Hepatic stellate cell (primary cell): ENCODE measurements at places on chromosomes 4 and X.

GRCh38 chr4:6962211-6963041 is 52.8 kb downstream of the TBC1D14 start:
- DNase-seq: no peak

GRCh38 chr4:156705311-156705710 is 266.3 kb downstream of the PDGFC start:
- no peak for DNase-seq

DNA sequence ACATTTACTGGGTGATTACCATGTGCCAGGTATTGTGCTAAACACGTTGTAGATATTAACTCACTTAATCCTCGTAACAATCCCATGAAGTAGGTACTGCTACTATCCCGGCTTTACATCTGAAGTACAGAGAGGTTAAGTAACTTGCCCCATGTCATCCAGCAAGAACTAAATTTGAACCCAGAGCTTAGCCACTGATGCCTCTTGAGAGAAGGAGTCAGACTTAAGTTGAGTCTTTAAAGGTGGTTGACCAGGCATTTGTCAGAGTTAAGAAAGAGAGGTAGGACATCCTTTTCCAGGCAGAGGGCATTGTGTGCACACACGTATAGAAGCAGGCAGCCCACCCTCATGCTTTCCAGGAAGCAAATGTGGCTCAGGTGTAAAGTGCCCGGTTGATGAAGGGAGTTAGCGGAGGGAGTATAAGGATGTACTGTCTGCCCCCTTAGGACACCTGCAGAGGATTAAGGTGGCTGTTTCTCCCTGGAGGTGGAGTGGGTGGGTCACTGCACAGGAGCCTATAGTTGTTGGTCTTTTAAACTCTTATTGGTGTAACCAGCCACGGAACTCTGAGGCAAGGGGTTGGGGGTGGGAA is 335 bp upstream of the CD38 start:
- DNase-seq: no peak

DNA sequence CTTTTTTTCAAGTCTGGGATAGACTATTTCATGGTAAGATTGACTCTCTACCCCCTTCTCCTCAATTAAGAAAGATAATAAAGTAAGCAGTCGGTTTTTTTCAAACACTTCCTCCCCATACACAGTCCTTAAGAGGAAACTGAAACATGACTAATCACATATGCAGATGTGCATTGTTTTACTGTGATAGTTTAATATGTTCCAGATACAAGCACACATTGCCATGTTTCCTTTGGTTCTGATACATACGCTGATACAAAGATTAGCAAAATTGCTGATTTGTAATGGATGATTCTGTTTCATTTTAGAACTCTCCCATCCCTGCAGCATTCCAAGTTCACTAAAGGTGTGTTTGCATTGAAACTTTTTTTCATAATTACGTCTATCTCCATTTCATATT is 76.1 kb downstream of the FBXO8 start:
- DNase-seq: no peak

DNA sequence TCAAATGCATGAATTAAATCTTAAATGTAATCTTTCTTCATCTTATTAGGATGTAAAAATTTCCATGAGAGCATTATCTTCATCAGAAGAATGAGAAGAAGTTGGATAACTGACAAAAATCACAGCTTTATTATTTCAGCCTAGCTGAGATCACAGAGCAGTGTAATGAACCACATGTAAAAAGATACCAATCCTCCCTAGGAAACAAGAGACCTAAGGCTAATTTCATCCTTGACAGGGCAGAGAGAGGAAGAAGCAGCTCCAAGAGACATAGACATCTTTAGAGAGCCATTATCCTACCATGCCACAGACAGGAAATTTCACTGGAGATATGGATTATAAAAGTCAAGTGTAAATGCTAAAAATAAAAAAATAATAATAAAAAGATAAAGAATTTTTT is 40.9 kb upstream of the IL15 start:
- no peak for DNase-seq

GRCh38 chrX:45300638-45301037 is 100.0 kb upstream of the DIPK2B start:
- no peak for DNase-seq

- DNase-seq: no peak
These were observed 15.3 kb downstream of the PDK3 start for GRCh38 chrX:24480400-24480865.

- DNase-seq: no peak
These were observed 118.5 kb upstream of the OTUD4 start for GRCh38 chr4:145298885-145299284.

GRCh38 chrX:12956704-12957534 is 18.0 kb upstream of the TMSB4X start:
- DNase-seq: no peak

DNA sequence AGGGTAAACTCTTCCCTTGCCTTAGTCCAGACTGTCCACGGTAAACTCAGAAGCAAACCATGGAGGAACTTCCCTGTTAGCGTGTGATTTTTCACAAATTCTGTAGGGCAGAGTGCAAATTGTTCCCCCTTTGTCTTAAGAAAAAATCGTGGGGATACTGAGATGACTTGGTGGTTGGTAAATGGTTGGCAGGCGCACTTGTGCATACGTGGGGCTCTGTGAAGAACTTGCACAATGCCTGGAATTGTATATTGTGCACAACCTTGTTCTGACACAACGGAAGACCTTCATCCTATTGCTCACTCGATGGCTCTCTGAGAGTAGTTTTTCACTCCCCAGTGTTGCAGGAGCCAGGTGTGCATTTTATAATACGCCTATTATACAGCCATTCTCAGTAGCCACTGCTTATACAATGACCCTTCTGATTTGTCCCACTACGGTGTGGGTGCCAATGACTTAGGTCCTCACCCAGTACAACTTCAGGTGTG is 150.0 kb downstream of the SPRY1 start:
- no peak for DNase-seq

GRCh38 chrX:140433582-140433981 is 71.3 kb downstream of the SOX3 start:
- DNase-seq: no peak

GRCh38 chr4:186158966-186159365 is 32.4 kb upstream of the CYP4V2 start:
- DNase-seq: no peak

GRCh38 chrX:42772874-42773273 is 5.1 kb downstream of the PPP1R2C start:
- DNase-seq: no peak

- DNase-seq: no peak
These were observed 49.5 kb upstream of the ATP6AP2 start for GRCh38 chrX:40531056-40531826.

GRCh38 chrX:32995427-32995826 is 215.9 kb downstream of the DMD start:
- no peak for DNase-seq

- peak; percentile 22 for DNase-seq
These were observed 112.0 kb downstream of the IRF2 start for GRCh38 chr4:184362396-184362795.

DNA sequence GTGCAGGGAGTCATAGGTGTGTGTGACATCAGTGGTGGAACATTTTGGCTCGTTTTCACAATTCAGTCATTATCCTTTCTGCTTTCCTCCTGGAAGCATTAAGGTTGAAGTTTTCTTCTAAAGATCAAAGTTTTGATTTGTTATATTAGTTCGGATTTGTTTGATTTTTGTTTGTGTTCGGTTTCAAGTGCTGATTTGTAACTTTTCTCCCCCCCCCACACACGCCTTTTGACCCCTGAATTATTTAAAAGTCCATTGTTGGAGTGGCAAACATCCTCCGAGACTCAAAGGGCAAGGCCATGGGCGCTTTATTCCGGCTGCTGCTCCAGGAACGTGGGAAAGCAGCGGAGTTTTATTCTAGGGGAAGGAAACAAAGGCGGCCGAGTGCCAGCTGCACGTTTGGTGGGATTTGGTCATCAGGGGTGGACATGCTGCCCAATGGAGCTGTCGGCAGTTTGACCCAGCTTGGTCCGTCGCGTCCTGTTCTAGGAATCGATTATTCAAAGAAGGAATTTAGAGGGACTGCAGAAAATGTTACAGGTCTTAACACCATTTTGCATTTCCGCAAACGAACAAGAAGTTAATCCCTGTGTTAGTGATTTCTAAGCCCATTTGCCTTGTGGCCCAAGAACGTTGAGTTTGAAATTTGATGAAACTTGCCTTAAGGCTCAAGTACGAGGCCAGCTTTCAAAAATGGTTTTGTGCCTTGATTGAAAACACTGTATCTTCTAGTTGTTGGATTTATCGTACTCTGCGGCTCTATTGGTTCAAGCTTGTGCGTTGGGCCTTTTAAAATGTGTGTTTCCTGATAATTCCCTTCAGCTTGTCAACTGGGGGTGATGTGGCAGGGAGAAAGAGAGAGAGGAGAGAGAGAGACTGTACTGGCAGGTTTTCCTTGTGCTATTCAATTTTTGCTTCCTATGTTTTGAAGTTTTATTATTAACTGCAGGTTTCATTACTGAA is 565 bp upstream of the ZNF41 start:
- no peak for DNase-seq

GRCh38 chrX:154750301-154751202 is at the start of gene GAB3:
TSS of gene GAB3 (minus strand) at chrX:154751077. CDS start at chrX:154751025, 52 bp downstream.
- no peak for DNase-seq

DNA sequence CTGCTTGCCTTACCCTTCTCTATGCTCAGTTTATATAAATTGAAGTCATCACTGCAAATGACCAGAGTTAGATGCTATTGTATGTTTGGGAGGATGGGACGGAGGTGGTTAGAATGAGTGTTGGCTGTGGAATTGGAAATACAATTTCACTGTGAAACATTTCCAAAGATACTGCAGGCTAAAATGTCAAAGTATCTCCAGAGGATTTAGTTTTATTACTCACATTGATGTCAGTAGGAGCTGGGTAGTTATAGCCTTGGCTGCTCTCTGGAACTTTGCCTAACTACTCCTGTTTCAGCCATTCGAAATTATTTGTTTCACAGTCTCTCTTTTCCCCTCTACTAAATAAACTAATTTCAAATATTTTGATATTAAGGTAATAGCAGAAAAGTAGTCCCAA is 92.6 kb upstream of the PPP3CA start:
- DNase-seq: no peak

DNA sequence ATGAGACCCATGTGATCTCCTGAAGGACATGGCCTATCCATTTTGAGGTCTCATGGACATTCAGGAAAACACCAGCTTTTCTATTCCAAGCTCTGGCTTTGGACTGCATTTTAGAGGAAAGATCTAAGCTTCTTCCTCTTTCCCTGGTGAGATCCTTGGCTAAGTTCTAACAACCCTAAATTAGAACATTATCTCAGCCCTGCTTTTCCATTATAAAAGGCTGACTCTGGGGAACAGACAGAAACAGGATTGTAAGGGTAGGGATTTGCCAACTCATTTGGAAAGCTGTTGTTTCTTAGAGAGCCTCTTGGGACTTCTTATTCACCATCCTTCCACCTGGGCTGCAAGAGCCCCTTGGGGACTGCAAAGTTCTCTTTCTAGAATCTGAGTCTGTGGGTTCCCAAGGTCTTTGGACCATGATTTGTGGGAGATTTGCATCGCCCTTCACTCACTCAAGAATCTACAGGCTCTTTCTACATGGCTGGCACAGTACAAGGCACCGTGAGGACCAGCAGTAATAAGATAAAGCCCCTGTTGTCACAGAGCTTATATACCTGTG is 146.9 kb downstream of the FNIP2 start:
- DNase-seq: no peak

- DNase-seq: no peak
These were observed 3.0 kb downstream of the GCNA start for GRCh38 chrX:71581210-71581609.

- DNase-seq: no peak
These were observed 97.8 kb downstream of the DOCK11 start for GRCh38 chrX:118593407-118593806.

DNA sequence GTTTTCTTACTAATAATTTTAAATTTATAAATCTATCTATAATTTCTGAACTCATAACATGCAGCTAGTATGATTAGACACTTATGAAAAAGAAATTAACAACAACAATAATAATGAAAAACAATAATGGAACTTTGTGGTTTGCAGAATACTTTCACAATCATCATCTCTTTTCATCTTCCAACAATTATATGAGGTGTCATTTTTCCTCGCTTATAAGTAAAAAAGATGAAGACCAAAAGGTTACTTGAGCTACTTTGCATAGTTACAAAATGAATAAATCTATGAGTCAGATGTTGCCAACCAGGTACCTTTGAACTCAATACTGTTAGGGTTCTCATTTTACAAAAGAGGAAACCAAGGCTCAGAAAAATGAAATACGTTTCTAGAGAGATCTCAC is 98.5 kb upstream of the ELOVL6 start:
- no peak for DNase-seq

GRCh38 chr4:113555868-113556267 is 205.7 kb downstream of the CAMK2D start:
- no peak for DNase-seq

DNA sequence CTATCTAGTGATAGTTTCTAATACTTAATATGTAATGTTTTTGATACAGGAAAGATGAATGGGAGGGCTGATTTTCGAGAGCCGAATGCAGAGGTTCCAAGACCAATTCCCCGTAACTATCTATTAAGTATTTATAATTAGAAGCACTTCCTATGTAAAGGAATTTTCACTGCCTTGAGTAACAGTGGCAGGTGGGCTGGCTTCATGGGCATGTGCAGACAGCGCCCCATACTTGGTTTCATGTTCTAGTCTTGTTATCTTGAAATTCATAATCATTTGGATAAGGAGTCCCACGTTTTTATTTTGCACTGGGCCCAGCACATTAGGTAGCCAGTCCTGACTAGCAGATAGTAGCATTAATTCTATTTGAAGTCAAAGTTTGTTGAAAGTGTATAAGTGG is 1.7 kb downstream of the OCIAD1 start:
- no peak for DNase-seq

DNA sequence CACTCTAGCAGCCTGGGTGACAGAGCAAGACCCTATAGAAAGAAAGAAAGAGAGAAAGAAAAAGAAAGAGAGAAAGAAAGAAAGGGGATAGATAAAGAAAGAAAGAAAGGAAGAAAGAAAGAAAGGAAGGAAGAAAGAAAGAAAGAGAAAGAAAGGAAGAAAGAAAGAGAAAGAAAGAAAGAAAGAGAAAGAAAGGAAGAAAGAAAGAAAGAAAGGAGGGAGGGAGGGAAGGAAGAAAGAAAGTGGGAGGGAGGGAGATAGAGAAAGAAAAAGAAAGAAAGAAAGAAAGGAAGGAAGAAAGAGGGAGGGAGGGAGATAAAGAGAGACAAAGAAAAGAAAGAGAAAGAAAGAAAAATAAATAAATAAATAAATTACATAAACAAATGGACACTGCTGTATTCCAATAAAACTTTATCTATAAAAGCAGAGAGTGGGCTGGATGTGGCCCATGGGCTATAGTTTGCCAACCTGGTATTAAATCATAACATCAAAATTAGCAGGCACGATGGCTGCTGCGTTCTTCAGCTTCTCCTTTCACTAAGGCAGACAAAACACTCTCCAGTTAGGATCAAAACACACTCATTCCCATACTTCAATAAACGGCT is 165.0 kb downstream of the ZNF674 start:
- DNase-seq: no peak

- no peak for DNase-seq
These were observed 56.4 kb upstream of the PNPLA4 start for GRCh38 chrX:7983581-7983980.

GRCh38 chr4:165379678-165380064 is 863 bp downstream of the CPE start:
- peak; percentile 14 for DNase-seq
